H1 (cell line): ENCODE measurements at places on chromosomes 12 and 14.

GRCh38 chr12:57087691-57088353 lies 1.1 kb upstream of the NAB2 start:
- DNase-seq, result no peak

- DNase-seq, result no peak
These were observed 24.2 kb upstream of the NT5DC3 start for GRCh38 chr12:103865151-103865730.

GRCh38 chr14:60153991-60154390 lies 11.2 kb downstream of the DHRS7 start:
- DNase-seq, result no peak

DNA sequence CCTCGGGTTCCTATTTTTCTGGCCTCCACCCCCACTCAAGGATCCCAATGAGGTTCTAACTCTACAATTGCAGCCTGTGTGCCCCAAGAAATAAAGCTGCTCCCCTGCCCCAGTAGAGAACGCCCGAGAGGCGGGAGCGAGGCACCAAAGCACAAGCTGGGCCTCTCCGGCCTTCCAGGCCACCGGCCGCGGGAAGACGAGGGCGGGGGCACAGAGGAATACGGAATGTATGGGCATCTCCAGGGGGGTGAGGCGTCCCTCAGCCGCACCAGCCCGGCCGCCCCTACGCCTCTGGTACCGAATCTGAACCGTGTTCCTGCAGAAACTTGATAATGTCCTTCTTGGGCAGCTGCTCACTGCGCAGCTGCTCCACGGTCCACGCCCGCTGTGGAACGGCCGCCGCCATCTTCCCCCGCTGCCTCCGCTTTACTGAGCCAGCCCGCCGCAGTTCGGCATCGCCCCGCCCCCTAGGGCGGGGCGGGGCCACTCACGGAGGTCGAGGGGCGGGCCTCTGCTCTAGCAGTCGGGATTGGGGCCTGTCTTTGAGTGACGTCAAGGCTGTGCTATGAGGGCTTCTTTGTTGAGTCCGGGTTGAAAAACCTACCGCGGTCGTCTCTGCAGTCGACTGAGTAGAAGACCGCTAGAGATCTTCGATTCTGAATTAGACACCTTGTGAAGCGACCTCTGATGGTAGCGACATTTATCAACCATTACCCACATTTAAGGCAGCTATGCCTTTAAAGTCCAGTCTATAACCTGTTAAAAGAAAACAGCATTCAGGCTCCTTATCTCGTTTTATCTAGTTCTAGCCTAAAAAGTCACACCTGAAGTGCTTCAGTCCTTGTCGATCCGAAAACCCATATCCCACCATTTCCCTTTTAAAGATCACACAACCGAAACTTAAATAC lies at the start of gene FKBP3:
TSS of gene FKBP3 (minus strand) at position 431 of the 908 bp plus-strand sequence. CDS start at position 406, 25 bp downstream.
- peak; percentile 94 for DNase-seq

DNA sequence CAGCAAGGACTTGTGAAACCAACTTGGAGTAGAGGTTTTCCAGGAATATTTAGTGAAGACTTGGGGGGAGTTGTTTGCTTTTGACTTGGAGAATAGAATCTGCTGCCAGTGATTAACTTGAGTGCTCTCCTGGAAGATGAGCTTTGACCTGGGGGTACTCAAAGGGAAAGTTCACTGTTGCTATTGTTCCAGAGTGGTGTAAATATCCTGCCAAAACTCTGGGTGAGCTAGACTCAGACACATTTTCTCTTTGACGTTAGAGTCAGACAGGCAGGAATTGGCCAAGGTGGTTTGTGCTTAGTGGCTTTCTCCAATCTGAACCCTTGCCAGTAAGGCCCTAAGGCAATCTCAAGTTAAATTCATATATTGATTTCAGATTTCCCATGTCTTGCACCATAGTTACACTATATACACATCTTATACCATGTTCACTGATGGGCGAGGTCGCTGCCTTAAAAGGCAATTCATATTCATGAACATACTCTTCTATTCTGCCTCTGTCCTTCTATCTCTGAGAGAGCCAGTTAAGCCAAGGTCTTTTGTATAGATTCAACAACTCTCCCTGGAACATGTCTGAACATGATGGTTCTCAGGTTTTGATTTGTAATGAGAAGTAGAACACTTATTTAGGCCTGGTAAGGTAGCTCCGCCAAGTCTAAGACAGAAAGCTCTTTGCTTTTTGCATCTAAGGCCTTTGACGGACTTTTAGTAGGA lies 204.6 kb upstream of the SLC38A2 start:
- DNase-seq, result no peak

DNA sequence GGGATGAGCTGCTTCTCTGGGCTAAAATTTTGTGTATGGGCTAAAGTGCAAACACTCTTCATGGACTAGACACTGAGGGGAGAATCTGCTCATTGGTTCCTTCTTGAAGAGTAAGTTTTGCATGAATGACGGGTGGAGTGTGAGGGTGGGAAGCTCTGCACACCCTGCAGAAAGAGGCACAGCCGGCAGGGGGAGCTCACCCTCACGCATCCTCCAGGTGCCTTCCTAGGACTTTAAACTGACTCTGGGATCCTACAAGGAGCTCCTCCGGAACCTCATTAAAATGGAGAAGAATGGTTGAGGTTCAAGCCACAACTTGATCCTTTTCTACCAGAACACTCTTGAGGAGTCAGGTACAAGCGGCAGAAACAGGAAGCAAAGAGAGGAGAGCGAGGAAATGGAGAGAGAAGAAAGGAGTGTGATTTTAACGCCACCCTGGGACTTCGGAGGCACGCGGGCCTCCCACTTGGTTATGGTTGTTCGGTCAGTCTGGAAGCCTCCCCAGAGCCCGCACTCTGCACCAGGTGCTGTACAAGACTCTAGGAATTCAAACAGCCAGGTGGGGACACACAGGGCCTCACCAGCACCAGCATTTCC lies 87.5 kb downstream of the SETD3 start:
- peak; percentile 79 for DNase-seq
